ENCODE measurements at places on chromosomes 2 and 18.

- DNase-seq, result no peak
Observed at GRCh38 chr2:151619337-151619989, 114.8 kb downstream of the NEB start.

DNA sequence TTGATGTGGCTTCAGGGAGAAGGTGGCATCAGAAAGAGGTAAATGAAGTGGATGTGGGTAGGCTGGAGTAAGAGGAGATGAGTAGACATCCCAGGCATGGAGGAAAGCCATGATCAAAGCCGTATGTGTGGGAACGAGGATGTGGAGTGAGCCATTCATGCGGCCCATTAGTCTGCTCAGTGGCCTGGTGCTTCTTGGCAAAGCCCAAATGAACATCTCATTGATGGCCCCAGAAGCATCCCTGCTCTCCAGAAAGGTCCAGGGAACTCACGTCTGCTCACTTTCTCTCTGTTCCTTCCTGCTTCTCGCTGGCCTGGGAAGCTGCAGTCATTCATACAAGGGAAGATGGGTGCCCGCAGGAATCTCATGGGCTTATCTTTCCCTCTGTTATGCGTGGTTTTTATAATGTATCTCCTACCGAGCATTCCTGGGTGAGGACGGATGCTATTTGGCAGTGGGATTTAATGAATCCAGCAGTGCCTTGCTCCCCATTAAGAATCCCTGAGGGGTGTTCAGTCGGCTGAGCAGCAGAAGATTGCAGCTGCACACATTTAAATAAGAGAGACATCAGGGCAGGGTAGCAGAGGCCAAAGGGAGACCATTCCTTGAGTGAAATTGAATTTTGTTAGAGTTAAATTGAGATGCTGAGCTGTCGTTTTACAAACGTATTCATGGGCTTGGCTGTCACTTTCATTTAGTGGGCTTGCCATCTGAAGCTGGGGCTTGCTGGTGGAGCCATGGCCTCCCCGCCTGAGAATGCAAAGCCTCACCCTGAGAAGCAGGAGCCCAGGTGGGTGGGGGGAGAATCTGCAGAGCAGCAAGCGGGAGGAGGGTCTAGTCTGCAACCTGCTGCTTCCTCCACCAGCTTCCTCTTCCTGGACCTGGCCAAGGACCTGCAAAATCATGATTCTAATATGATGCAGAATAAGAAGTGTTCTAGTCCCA lies 64.5 kb downstream of the LYPD1 start:
- DNase-seq, result no peak

GRCh38 chr18:74963820-74964446 lies 245.0 kb downstream of the PTGR3 start:
- DNase-seq, result peak; percentile 69

DNA sequence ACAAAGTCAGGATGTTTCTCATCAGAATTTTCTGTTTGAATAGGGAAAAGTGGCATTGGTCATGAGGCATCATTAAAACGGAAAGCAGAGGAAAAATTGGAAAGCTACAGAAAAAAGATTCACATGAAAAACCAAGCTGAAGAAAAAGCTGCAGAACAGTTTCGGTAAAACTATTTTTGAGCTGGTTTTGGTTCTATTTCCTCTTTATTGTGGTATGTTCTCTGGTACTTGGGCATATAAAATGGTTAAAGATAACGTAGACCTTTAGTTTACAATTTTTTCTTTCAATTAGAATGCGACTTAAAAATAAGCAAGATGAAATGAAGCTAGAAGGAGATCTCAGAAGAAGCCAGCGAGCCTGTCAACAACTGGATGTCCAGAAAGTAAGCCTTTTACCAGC lies 7.6 kb downstream of the GPATCH11 start:
- DNase-seq, result no peak

DNA sequence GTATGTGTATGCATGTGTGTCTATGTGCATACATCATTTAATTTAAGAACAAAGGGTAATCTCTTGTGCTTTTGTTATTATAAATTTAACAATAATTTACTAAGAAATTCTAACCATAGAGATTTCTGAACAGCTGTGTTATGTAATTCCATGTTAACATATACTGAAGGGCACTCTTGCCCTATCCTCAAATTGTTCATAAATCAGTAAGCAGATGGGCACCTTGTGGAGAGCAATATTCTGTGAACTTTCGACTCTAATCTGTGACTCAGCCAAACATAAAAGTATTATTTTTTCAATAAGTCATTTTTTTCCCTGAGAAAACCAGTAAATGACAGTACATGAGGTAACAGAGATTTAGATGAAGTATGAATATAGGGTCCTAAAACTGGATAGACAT lies 938.3 kb upstream of the CRIM1 start:
- no peak for DNase-seq

- no peak for DNase-seq
Observed at GRCh38 chr2:18057657-18058056, 179.2 kb downstream of the KCNS3 start.

GRCh38 chr2:26454561-26455001 lies 23.3 kb downstream of the OTOF start:
- DNase-seq, result no peak

DNA sequence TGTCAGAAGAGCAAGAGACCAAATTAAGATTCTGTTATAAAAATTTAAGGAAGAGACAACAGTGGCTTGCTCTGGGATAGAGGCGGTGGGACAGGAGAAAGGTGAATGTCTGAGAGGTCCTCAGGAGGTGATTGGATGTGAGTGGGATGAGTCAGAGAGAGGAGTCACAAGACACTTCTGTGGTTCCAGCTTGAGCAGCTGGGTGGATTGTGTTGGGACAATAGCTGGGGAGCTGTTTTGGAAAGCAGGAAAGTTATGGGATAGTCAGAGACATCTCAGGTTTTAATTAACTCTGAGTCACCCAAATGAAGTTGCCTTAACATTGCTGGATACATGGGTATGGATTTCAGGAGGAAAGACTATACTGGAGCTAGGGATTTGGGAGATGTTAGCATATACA lies 218.0 kb upstream of the TRIB2 start:
- no peak for DNase-seq

DNA sequence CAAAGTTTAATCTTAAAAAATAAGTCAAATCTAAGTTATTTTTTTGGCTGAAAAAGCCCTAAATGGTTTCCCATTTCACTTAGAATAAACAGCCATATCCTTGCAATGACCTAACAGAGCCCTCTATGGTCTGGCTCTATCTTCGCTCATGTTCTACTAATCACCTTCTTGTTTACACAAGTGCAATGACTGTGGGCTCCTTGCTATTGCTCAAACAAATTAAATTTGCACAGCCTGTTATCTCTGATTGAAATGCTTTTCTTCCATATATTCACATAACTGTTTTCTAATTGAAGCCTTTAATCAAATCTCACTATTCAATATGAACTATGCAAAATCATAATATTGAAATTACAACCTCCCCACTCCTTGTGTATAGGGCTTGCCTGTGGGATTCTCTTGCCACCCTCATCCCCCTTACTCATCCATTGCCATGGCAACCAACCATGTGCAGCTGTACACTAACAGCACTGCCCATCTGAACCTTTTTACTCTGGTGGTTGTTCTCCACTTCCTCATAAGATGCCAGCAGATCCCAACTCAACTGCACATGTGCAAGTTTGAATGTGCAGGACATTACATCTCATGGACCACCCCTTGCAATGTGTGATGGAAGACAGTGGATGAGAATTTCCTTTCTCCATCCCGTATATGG lies 1083.2 kb downstream of the SOCS6 start:
- DNase-seq, result no peak

GRCh38 chr2:16115291-16115690 lies 174.9 kb downstream of the MYCN start:
- no peak for DNase-seq

DNA sequence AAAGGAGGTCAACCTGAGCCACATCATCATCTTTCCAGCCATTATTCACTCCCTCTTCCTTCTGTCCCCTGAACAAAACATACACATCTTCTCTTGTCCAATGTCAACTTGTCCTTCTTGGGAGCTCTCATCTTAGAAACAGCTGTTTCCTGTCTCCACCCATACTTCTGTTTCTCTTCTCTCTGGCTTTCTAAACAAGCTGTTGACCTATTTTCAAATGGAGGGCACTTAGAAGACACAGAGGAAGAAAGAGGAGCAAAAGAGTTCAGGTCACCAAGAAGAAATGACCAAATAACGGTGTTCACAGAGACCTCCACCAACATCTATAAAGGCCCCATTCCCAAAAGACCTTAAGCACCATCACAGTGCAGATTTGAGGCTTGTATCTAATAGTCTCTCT lies 355.9 kb upstream of the HNRNPA3 start:
- DNase-seq, result no peak

DNA sequence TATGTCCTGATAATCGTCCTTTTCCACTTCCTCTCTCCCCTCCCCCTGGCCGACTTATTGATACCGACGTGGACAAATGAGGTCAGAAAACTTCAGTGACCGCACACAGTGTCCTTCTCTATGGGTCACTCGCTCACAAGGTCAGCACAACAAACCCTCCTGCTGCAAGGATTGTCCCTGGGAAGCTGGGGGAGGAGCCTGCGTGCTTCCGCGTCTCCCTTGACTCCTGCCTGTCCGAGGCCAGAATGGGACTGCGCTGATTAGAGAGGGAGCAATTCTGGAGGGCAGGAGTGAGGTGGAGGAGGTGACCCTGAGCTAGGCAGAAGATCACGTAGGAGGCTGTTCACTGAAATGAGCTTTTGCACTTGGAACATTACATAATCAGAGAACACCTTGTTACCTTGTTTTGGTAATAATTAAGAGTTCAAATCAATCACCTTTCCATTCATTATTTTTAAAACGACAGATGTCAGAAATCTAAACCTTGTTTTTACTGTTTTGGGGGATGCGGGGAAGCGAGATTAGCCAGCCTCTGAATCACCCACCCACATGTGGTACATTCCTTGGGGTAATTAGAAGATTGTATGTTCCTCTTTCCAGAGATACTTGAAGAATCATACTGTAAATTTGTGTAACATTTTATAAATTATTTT lies 70.6 kb downstream of the CTAGE1 start:
- no peak for DNase-seq

DNA sequence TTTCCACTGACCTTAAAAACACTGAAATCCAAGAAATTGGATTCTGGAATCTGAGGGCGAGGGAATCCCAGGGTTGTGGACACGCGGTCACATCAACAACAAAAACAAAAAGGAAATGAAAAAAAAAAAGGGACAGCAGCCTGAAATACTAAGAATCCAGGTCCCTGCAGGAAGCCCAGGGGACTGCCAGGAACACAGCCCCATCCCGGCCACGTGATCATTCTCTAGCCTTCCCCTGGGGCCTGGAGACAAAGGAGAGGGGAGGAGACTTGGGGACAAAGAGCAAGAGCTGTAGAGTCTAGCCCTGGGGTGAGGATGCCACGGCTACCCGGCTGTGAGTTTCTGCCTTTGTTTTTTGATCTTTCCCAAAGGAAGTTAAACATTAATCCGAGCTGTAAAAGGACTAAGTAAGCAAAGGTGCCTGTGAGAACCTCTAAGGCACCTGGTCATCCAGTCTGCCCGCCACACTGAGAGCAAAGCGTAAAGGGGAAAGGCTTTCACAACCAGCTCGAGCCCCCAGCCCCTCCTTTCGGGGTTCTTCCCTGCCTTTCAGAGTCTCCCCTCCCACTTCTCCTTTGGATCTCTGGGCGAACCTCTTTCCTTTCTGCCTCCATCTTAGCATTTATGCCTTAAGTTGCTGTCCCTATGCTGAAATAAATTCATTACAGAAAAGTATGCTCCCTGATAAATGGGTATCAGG lies 57.9 kb upstream of the MSH2 start:
- peak; percentile 16 for DNase-seq

- no peak for DNase-seq
Observed at GRCh38 chr2:226508683-226509082, 290.9 kb downstream of the IRS1 start.

DNA sequence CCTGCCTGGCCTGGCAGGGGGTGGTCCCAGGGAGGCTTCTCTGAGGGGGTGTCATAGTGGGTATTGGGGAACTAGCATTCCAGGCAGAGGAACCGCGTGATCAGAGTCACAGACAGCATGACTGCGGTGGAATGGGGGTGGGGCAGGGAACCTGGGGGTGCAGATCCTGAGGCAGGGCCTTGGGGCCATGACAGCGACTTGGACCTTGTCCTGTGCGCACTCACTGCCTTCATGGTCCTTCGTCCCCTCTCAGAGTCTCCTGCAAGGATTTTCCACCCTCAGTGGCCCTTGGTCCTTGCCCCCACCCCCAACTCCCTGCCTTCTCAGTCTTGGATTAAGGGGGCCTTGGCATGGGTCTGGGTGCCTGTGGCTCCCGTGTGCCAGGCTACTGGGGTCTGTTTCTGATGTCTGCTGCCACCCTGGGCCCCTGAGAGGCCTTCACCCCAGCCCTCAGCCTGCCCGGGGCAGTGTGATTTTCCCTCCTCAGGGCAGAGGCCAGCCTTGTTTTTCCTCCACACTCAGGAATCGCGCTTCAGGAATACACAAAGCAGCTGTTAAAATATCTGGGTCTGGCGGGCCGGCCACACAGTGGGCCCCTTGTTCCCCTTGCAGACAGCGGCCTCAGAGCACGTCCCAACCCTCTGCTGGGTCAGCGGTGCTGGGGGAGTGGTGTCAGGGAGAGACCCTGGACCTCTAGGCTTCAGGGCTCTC lies 51.6 kb downstream of the GLI2 start:
- DNase-seq, result no peak

GRCh38 chr2:178385595-178386148 lies 65.3 kb downstream of the PRKRA start:
- no peak for DNase-seq
